ENCODE measurements at places on chromosomes 3 and 15. TPM values are rescaled to one million over a fixed set of nuclear protein-coding genes. Genes with fewer than 3 reads are reported as not detected.

NME9 gene
- total RNA-seq = 0.40 TPM

EAF2 gene
- 3.5 TPM for total RNA-seq

ZIC1 gene
- not detected for total RNA-seq

SLC2A2 gene
- total RNA-seq = 0.20 TPM

C2CD4A gene
- not detected for total RNA-seq

GRCh38 chr15:99425657-99426301 is 140.0 kb upstream of the MEF2A start:
- H3K27me3 ChIP-seq = no peaks in the 10 kb centered on the region
- H3K27ac ChIP-seq = no peak overlapping the region
- no peaks in the 10 kb centered on the region for H3K36me3 ChIP-seq
- H3K4me3 ChIP-seq = no peak overlapping the region
- DNase-seq = no peak

- no peak overlapping the region for H3K4me3 ChIP-seq
- H3K27ac ChIP-seq = no peak overlapping the region
- no peaks in the 10 kb centered on the region for H3K36me3 ChIP-seq
- peak; percentile 71 for DNase-seq
- no peaks in the 10 kb centered on the region for H3K27me3 ChIP-seq
Observed at GRCh38 chr3:125647318-125648014, 52.2 kb upstream of the OSBPL11 start.

DNA sequence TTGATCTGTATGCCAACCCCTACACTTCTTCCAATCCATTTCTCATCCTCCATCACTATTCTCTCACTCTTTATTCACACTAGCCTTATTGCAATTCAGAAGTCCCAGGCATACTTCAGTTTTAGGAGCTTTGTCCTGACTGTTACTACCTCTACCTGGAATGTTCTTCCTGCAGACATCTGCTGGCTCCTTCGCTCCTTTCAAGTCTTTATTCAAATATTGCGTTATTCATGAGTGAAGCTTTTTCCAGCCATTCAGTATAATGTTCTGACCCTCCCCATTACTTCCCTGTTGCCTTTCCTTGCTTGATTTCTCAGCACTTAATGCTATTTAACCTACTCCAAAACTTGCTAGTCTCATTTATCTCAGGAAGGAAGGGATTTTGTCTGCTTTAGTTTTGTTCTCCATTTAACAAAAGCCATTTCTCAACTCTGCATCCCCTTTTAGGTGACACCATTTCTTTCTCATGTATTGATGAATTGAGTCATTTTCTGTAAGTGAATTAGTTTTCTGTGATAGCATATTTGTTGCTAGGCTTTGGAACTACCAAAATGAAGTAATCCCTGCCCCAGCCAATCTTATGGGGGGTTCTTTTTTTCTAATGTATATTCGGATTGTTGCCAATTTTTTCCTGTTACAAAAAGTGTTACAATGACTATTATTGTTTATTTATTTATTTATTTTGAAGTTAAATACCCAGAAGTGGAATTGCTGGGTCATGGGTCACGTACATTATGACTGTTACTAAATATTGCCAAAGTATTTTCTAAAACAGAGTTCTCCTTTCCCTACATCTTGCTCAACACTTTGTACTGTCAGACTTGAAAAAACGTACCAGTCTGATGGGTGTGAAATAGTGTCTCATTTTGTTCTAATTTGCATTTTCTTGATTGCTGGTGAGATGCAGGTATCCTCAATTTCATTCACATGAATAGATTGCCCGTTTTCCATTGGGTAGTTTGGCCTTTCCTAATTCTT is 9.4 kb downstream of the ATP11B start:
- no peaks in the 10 kb centered on the region for H3K27me3 ChIP-seq
- no peak for DNase-seq
- no peak overlapping the region for H3K4me3 ChIP-seq
- H3K4me1 ChIP-seq = peaks cover 2% of the 10 kb centered on the region

DNA sequence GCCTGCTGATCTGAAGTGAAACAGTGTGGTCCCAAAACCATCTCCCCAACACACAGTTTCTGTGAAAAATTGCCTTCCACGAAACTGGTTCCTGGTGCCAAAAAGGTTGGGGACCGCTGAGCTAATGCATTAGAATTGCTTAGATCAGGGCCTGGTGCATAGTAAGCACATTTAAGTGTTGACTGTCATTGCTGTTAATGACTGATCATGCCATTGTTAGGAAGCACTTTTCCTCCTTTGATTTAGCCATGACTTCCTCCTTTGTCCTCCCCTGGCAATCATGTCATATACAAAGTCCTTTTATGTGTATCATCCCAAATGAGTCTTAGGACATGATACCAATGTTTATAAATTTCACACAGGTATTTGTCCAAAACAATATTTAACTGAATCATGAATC is 81.5 kb upstream of the ATP11B start:
- H3K4me1 ChIP-seq = no peaks in the 10 kb centered on the region
- no peaks in the 10 kb centered on the region for H3K36me3 ChIP-seq
- peaks cover 41% of the 10 kb centered on the region for H3K27me3 ChIP-seq
- no peak overlapping the region for H3K27ac ChIP-seq
- no peak overlapping the region for H3K4me3 ChIP-seq

DNA sequence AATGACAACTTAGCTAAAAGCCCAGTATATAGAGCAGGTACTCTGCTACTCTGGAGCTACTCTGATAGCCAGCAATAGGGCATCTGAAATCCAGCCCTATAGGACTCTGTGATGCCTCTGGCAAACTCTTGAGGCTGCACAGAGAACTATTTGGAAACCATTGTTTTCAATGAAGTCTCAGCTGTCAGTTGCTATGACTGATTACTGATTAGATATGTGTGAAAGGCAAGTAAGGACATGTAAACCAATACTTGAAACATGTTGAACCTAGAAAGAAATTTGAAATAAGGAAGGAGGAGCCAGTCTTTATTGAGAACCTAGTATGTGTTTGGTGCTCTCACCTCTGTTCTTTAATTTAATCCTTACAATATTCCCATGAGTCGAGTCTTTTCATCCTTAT is 40.2 kb upstream of the CRTC3 start:
- no peak for DNase-seq
- no peaks in the 10 kb centered on the region for H3K4me1 ChIP-seq
- no peak overlapping the region for H3K4me3 ChIP-seq
- no peaks in the 10 kb centered on the region for H3K27me3 ChIP-seq
- peaks cover 97% of the 10 kb centered on the region for H3K36me3 ChIP-seq

- H3K36me3 ChIP-seq = no peaks in the 10 kb centered on the region
- H3K27me3 ChIP-seq = peaks cover 6% of the 10 kb centered on the region
- H3K4me3 ChIP-seq = no peak overlapping the region
- no peaks in the 10 kb centered on the region for H3K4me1 ChIP-seq
Observed at GRCh38 chr3:107978131-107979055, 112.4 kb downstream of the CD47 start.

GRCh38 chr15:75114796-75115195 is 86.9 kb upstream of the C15orf39 start:
- no peaks in the 10 kb centered on the region for H3K4me1 ChIP-seq
- no peak overlapping the region for H3K27ac ChIP-seq
- H3K27me3 ChIP-seq = no peaks in the 10 kb centered on the region
- no peak for DNase-seq
- no peaks in the 10 kb centered on the region for H3K36me3 ChIP-seq
- H3K4me3 ChIP-seq = no peak overlapping the region

All from endodermal cell (in vitro differentiated cells).